ENCODE measurements at places on chromosomes 3 and 15. TPM values are rescaled to one million over a fixed set of nuclear protein-coding genes. Genes with fewer than 3 reads are reported as not detected.

DNA sequence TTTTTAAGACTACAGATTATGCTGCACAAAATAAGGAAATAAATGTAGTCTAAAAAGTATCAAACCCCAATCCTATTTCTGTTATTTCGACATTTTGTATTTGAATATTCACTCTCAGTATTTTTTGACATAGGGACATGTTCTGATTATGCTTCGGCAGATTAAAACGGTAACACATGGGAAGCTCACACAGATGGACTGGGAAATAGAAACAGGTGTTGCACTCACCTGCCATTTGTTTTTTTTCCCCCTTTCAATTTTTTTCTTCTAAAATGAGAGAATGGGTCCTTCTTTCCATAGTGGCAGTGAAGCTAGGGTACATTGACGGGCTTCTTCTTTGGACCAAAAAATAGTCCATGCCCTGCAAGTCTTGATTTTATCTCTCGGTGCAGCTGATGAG lies 163.1 kb downstream of the MYRIP start:
- no peaks in the 10 kb centered on the region for H3K4me1 ChIP-seq
- no peak overlapping the region for H3K4me3 ChIP-seq
- no peaks in the 10 kb centered on the region for H3K36me3 ChIP-seq
- no peak overlapping the region for H3K27ac ChIP-seq
- DNase-seq, result no peak

PYGO1 gene
- 0.02 TPM for total RNA-seq

GRCh38 chr3:14487086-14487485 lies 53.1 kb downstream of the GRIP2 start:
- DNase-seq, result no peak
- H3K4me1 ChIP-seq, result no peaks in the 10 kb centered on the region
- H3K36me3 ChIP-seq, result peaks cover 82% of the 10 kb centered on the region
- no peaks in the 10 kb centered on the region for H3K27me3 ChIP-seq
- no peak overlapping the region for H3K4me3 ChIP-seq

DNA sequence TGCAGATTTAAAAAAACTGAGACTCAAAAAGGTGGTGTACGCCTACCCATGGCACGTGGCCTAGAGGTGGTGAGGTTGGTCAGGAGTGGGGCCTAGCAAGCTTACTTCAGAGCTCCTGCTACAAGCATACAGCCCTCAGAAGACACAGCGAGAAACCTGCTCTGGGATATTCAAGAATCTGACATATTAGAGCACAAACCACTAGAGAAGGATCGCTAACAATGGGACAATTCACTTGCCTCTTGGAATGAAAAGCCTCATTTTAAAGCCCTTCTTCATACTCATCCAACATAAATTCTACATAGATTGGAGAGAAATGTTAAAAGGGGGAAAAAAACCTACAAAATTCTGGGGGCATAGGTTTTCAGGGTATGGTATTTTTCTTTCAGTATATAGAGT lies 118.0 kb upstream of the ARHGEF3 start:
- H3K4me1 ChIP-seq, result peaks cover 85% of the 10 kb centered on the region
- H3K4me3 ChIP-seq, result no peak overlapping the region
- H3K27me3 ChIP-seq, result no peaks in the 10 kb centered on the region
- no peak for DNase-seq

- H3K4me1 ChIP-seq, result peaks cover 24% of the 10 kb centered on the region
- H3K27ac ChIP-seq, result peak overlapping the region; percentile 16
- no peaks in the 10 kb centered on the region for H3K27me3 ChIP-seq
- H3K4me3 ChIP-seq, result no peak overlapping the region
Observed at GRCh38 chr15:100461049-100461448, 67.7 kb downstream of the CERS3 start.

GRCh38 chr15:73752806-73753193 lies 351 bp downstream of the INSYN1 start:
- H3K36me3 ChIP-seq, result no peaks in the 10 kb centered on the region
- H3K4me3 ChIP-seq, result no peak overlapping the region
- peaks cover 40% of the 10 kb centered on the region for H3K27me3 ChIP-seq
- H3K4me1 ChIP-seq, result peaks cover 2% of the 10 kb centered on the region
- H3K27ac ChIP-seq, result no peak overlapping the region

TNNC1 gene
- not detected for total RNA-seq

DNA sequence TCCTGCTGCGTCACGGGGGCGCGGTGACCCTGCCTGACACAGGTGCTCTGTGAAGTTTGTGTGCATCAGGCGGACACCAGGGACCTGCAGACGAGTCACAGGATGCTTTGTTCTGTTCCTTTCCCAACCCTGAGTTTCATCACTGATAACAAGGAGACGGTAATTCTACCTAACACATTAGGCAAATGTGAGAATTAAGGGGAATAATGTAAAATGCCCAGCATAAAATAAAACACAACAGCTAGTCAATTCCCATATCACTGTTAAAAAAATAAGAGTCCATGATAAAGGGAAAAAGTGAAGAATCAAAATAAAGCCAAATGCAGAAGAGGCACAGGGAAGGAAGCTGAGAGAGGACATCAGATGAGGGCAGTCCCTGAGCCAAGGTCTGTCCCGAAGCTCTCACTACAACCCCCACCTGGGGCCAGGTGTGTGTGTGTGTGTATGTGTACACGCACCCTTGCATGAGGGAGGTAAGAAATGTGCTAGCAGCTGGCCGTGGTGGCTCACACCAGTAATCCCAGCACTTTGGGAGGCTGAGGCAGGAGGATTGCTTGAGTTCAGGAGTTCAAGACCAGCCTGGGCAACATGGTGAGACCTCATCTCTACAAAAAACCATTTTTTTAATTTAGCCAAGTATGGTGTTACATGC lies 27.5 kb downstream of the PLA2G4D start:
- H3K27ac ChIP-seq, result no peak overlapping the region
- H3K27me3 ChIP-seq, result peaks cover 23% of the 10 kb centered on the region
- H3K36me3 ChIP-seq, result no peaks in the 10 kb centered on the region
- no peak overlapping the region for H3K4me3 ChIP-seq
- no peak for DNase-seq

DNA sequence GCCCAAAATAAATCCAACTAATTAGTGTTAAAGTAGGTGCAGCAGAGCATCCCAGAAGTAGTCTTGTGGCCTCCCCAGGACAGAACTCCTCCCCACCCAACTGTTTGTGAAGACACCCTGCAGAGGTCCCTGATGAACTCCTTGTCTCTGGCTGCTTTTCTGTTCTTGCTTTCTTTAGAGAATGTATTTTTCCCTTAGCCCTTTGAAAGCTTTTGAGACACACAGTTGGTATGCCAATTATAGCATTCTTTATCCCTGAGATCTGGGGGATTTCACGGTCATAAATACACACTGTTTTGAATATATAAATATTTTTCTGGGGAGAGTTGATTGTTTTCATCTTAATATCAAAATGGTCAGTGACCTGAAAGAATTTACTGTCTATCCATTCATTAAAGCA lies 9.8 kb downstream of the TFG start:
- no peak for DNase-seq

GRCh38 chr3:133152681-133153220 lies 114.6 kb downstream of the TMEM108 start:
- no peak for DNase-seq
- H3K4me1 ChIP-seq, result no peaks in the 10 kb centered on the region
- no peak overlapping the region for H3K27ac ChIP-seq
- no peak overlapping the region for H3K4me3 ChIP-seq
- H3K36me3 ChIP-seq, result no peaks in the 10 kb centered on the region

- H3K4me3 ChIP-seq, result no peak overlapping the region
- H3K27ac ChIP-seq, result no peak overlapping the region
- DNase-seq, result no peak
- H3K4me1 ChIP-seq, result peaks cover 2% of the 10 kb centered on the region
- H3K36me3 ChIP-seq, result no peaks in the 10 kb centered on the region
Observed at GRCh38 chr3:170560296-170560695, 25.6 kb downstream of the SLC7A14 start.

SV2B gene
- total RNA-seq, result not detected

LCTL gene
- total RNA-seq, result not detected

GPR62 gene
- not detected for total RNA-seq

GOLGA6A gene
- total RNA-seq, result not detected

DNA sequence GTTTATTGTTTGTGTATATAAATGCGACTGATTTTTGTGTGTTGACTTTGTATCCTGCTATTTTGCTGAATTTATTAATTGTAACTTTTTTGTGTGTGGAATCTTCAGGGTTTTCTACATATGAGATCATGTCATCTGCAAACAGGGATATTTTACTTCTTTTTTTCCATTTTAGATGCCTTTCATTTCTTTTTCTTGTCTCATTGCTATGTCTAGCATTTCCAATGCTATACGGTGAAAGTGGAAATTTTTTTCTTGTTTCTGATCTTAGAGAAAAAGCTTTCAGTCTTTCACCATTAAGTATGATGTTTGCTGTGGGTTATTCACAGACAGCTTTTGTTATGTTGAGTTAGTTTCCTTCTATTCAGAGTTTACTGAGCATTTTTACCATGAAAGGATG lies 31.4 kb downstream of the COMMD2 start:
- no peaks in the 10 kb centered on the region for H3K4me1 ChIP-seq
- H3K27ac ChIP-seq, result no peak overlapping the region
- H3K36me3 ChIP-seq, result no peaks in the 10 kb centered on the region
- H3K27me3 ChIP-seq, result no peaks in the 10 kb centered on the region
- H3K4me3 ChIP-seq, result no peak overlapping the region

GRCh38 chr15:82986442-82986780 lies 401 bp downstream of the RAMAC start:
- DNase-seq, result no peak
- H3K4me3 ChIP-seq, result peak overlapping the region; percentile 99
- H3K27me3 ChIP-seq, result no peaks in the 10 kb centered on the region
- peak overlapping the region; percentile 92 for H3K27ac ChIP-seq
- H3K4me1 ChIP-seq, result peaks cover 23% of the 10 kb centered on the region

DNA sequence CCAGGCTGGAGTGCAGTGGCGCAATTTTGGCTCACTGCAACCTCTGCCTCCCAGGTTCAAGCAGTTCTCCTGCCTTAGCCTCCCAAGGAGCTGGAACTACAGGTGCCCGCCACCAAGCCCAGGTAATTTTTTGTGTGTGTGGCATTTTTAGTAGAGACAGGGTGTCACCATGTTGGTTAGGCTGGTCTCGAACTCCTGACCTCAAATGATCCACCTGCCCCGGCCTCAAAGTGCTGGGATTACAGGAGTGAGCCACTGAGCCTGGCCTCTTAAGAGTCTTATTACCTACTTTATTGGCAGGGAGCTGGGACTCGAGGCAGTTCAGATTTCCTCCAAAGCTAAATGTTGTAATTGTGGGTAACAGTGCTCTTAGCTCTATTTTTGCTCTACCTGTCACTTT lies 16.4 kb downstream of the PXYLP1 start:
- no peaks in the 10 kb centered on the region for H3K4me1 ChIP-seq
- H3K27ac ChIP-seq, result no peak overlapping the region
- no peaks in the 10 kb centered on the region for H3K27me3 ChIP-seq
- no peak for DNase-seq
- no peaks in the 10 kb centered on the region for H3K36me3 ChIP-seq

STAC gene
- total RNA-seq, result 0.09 TPM

DNA sequence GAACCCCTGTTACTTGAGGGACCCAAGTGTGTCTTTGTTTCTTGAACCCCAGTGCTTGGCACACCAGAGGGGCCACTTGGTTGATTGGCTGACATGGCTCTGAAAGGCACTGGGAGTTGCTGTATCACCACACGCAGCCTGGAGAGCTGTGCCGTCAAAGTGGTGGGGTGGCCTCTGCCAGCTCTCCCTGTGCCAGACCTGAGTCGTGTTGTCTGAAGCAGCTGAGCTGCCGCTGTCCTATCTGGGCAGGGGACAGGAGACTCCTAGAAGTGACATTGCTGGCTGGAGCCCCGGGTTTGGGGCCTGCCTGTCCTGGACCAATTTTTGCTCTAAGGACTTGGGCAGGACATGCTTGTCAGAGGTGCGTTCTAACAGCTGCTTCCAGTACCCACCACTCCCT lies 5.5 kb upstream of the SNX22 start:
- peaks cover 38% of the 10 kb centered on the region for H3K36me3 ChIP-seq
- no peak for DNase-seq
- H3K4me1 ChIP-seq, result peaks cover 45% of the 10 kb centered on the region
- H3K27ac ChIP-seq, result no peak overlapping the region

ISLR gene
- not detected for total RNA-seq

SLC35G2 gene
- 4.3 TPM for total RNA-seq

DNA sequence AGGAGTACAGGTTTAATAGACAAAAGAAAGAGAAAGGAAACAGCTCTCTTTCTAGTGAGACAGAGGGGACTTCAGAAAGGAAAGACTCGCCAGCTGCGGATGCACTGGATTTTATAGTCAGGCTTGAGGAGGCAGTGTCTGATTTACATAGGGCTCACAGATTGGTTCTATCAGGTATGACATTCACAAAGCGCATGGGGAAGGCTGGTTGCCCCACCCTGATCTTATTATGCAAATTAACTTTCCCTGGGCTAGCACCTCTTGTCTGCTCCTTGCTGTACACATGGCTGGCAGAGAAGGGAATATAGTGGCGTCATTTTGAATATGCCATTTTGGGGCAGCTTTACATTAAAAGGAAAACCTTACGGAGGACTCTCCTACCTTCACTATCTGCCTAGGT lies 938.4 kb upstream of the SEMA6D start:
- H3K4me3 ChIP-seq, result no peak overlapping the region
- no peaks in the 10 kb centered on the region for H3K36me3 ChIP-seq
- no peaks in the 10 kb centered on the region for H3K4me1 ChIP-seq
- no peak overlapping the region for H3K27ac ChIP-seq

DNA sequence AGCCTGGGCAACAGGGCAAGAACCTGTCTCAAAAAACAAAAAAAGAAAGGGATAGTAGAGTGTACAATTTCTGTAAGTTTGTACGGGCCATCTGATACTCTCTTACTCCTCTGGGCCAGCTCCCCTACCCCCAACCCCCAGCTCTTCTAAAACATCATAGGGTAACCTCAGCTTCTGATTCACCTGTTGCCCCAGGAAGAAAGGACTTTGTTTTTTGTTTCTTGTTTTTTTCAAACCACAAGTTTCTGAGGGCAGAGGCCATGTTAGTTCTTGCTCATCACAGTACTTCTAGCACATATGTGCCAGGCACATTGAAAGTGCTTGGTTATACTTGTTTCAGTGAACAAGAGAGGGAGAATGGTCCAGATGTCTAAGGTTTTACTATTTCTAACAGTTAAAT lies 20.2 kb downstream of the ATOSA start:
- H3K27ac ChIP-seq, result peak overlapping the region; percentile 67
- no peak for DNase-seq
- no peak overlapping the region for H3K4me3 ChIP-seq
- no peaks in the 10 kb centered on the region for H3K27me3 ChIP-seq
- H3K36me3 ChIP-seq, result peaks cover 72% of the 10 kb centered on the region

DNA sequence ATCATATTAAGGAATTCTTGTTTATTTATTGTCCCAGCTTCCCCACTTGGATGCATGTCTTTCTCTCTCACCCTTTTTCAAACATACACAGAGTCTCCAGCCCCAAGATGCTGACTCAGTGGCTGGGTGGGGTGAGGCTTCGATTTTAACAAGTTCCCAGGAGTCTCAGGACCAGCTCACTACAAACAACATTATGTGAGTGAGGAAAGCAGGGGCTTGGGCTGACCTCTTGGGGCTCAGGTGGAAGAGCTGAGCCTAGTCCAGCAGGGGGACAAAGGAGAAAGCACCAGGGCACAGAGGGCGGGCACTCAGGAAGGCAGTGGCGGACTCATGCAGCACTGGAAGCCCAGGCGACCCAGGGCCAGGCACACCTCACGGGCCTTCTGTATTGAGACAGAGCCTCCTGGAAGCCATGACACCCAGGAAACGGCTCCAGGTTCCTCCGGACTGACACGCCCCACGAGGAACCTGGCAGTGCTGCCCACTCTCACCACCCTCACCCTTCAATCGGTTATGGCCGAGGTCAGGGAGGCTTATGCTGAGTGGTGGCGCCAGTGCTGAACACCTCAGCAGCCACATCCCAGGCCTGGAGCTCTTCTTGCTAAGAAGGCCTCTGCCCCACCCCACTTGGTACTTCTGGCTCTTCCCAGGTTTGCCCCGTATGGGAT lies 97.4 kb downstream of the LRIG1 start:
- DNase-seq, result no peak
- no peak overlapping the region for H3K4me3 ChIP-seq
- H3K27me3 ChIP-seq, result no peaks in the 10 kb centered on the region
- no peaks in the 10 kb centered on the region for H3K4me1 ChIP-seq

PLSCR5 gene
- not detected for total RNA-seq
